ENCODE measurements at places on chromosomes 2 and 18.

GRCh38 chr2:72136331-72136730 is 11.3 kb downstream of the CYP26B1 start:
- DNase-seq = no peak

DNA sequence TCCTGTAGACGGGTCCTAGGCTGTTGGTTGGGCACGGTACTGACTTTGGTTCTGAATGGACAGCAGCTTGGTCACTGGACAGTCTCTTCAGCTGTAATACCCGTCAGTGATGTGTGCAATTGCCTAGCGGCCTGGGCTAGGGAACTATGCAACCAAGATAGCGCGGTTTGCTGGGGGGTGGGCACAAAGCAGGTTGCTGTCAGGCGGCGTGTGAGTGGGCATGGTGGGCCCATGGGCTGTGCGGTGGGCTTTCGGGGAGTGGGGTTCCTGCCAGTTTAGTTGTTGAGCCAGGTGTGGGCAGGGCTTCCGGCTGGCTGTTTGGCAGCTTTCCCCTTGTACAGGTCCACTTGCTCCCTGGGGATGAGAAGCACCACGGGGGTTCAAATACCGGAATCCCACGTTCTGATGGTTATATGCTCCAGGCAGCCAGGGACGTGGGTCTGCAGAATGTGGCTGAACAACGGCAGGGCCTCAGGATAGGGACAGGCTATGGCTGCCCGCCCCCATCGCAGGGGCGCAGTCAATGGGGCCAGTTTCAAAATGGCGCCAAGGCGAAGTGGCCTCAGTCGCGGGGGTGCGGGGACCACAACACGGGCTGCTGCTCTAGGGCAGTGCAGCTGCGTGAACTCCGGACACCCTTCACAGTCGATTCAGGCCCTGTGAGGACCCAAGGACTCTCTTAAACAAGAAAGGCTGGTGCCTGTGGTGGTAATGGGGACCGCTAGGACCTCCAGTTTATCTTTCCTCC is 407.5 kb upstream of the FIGN start:
- DNase-seq = no peak

DNA sequence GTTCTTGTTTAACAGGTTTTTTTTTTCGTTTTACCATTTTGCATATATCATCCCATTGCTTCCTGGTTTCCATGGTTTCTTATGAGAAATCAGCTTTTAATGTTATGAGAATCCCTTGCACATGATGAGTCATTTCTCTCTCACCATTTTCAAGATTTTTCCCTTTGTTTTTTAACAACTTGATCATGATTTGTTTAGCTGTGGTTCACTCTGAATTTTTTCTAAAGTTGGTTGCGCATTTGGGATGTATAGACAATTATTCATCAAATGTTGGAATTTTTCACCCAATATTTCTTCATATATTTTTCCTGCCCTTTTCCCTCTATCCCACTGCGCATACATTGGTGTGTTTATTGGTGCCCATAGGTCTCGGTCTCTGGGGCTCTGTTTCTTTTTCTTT is 42.4 kb upstream of the BIN1 start:
- no peak for DNase-seq

DNA sequence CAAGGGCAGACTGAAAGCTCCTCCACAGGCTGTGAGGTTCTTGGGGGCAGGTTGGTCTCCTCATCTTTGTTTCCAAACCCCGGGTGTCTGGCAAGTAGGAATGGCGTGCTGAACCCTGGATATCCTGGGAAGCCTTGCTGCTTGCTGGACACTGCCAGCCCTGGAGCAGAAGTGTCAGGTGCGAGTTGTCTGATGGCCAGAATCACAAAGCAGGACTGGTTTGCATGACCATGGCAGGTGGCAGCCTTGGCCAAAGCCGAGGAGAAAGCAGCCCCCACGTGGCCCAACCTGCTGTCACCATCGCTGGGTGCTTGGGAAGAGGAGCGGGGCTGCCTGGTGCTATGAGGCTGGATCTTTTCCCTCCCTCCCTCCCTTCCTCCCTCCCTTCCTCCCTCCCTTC is 309.5 kb upstream of the HS6ST1 start:
- DNase-seq = no peak

DNA sequence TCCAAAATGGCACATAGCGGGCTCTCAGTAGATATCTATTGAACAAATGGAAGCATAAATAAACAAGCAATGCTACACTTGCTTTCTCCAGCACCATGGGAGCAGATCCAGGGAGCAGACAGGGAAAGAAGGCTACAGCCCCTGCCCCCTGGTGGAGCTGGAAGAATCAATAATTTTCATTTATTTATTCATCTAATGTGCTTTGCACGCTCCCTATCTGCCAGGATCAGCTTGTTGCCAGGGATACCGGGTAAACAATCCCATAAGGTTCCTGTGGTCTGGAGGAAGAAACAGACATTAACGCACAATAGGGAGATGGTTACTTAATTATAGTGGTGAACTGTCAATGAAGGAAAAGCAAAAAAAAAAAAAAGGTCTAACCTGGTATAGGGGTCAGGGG is 40.1 kb upstream of the CLASP1 start:
- no peak for DNase-seq

DNA sequence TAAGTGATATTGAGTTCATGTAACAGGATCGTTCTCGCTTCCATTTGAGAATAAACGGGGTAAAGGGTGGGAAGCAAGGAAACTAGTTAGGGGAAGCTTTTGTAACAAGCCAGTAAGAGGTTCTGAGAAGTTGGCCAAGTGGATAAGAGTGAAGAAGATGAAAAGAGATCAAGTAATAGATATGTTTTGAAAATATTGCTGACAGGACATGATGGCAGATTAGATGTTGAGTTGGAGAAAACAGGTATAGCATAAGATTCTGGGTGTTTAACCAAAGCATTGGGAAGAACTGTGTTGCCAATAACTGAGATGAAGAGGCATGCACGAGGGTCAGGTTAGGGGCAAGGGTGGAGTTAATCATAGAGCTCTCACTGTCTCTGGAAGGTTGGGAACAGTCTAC is 330.0 kb upstream of the LRRTM1 start:
- no peak for DNase-seq

GRCh38 chr2:216351172-216351925 is 20.9 kb downstream of the MARCHF4 start:
- no peak for DNase-seq

DNA sequence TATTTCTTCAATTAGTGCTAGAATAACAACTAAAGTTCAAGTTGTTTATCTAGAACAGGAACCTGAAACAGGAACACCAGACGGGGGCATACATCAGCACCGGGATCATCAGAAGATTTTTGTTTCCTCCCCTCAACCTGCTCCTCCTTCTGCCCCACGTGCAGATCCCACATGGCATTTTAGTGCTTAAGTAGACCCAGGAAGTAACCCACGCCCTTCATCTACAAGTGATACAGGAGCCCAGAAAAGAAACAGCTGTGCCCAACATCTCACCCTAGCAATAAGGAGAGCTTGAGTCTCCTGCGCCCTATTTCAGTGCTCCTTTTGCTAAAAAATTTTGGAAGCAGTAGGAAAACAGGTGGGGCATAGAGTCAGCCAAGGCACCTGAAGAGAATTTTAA is 5.2 kb downstream of the ZNF385B start:
- DNase-seq = no peak

DNA sequence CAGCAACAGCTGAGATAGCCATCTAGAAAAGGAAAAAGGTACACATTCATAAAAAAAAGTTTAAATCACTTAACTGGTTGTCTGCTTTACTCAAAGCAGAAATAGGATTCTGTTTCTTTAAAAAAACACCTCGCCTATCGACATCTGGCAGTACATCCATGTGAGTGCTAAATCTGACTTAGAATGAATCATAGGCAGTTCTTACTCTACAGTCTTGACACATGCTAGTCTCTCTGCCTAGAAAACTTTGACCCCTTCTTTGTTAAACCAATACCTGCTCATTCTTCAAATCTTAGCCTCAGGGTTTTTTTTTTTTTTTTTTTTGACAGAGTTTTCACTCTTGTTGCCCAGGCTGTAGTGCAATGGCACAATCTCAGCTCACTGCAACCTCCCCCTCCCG is 37.1 kb upstream of the GPR75 start:
- DNase-seq = no peak

- DNase-seq = no peak
Observed at GRCh38 chr2:74096052-74096451, 51.7 kb downstream of the BOLA3 start.

- no peak for DNase-seq
Observed at GRCh38 chr18:27793013-27793785, 383.7 kb downstream of the CDH2 start.

DNA sequence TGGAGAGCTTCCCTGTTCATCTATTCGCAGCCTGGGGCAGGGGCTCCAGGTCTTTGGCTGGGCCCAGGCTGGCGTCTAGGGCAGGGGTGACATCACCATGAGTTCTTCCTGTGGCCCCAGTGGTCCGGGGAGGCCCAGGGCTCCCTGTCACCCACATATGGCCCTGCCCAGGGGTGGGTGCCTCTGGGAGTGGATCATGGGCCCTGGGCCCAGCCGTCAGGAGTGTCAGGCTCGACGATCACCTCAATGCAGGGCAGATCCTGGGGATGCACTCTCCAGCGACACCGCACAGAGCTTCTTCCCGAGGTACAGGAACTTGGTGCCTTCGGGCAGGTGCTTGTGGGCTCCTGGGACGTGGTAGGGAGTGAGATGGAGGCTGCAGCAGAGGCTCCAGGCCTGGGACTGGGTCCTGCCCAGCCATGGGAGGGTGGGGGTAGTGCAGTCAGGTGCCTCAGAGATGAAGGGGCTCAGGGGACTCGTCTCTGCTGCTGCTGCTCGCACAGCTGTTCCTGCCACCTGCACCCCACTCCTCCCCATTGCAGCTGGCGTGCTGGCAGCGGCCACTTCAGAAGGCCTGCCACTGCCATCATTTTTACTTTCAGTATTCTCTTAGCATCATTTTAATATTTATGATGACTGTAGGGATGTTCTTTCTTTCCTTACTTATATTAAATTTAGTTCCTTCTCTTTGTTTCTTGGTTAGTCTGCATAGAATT is 196.0 kb upstream of the VRK2 start:
- DNase-seq = no peak

DNA sequence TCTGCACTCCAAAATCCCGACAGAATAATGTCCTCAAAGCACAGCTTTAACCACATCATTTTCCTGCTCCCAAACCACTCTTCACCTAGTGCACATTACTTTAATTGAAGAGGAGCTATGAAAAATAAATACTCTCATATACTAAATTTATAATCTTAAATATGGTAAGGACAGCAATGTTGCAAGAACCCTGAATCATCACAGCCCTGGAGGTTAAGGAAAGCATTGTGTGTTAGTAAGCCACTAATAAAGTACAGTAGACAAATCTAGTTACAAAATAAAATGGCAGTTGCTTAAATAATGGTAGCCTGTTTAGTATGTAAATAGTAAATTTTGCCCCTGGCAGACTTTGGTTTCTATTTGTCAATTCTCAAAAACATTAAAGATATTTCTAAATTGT is 27.0 kb upstream of the CCDC178 start:
- DNase-seq = no peak

- no peak for DNase-seq
Observed at GRCh38 chr2:68134120-68134519, 23.6 kb upstream of the PNO1 start.

DNA sequence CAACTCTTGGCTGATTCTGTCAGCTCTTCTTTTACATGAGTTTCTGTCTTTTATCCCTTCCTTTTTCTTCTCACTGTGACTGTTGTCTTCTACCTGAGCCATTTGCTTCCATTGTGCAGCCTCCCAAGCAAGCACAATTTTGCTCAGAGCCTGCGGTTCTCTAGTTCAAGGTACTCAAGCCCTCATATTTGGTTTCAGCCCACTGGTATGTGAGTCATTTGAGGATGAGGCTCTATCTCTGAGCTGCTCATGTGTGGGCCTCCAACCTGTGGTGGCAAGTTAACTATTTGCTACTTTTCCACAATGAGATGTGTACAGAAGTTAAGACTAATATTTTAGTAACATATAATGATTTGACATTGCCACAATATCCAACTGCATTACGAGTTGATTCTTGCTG is 183.0 kb downstream of the PHLPP1 start:
- DNase-seq = no peak

DNA sequence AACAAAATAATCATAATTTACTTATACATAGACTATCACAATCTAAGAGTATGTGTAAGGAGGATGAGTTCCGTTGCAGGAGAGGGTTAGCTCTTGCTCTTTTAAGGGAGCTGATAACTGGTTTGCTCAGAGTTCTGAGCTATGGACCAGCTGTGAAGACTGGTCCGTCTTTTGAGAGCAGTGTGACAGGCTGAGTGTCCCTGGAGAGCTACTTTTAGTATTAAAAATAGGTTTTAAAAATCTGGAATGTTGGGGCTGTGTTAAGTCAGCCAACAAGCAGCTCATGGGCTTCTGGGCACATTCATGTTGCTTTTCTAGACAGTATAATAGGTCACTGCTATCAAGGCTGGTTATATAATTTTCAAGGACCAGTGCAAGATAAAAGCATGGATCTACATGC is 41.5 kb upstream of the TMEM131 start:
- no peak for DNase-seq

- DNase-seq = no peak
Observed at GRCh38 chr2:55105456-55105855, 55.2 kb upstream of the RTN4 start.

- DNase-seq = no peak
Observed at GRCh38 chr2:119914266-119914665, 98.6 kb upstream of the EPB41L5 start.

GRCh38 chr18:23861805-23862470 is 152.6 kb upstream of the TTC39C start:
- peak; percentile 95 for DNase-seq

- peak; percentile 81 for DNase-seq
Observed at GRCh38 chr2:38259311-38259710, 117.8 kb downstream of the ATL2 start.

DNA sequence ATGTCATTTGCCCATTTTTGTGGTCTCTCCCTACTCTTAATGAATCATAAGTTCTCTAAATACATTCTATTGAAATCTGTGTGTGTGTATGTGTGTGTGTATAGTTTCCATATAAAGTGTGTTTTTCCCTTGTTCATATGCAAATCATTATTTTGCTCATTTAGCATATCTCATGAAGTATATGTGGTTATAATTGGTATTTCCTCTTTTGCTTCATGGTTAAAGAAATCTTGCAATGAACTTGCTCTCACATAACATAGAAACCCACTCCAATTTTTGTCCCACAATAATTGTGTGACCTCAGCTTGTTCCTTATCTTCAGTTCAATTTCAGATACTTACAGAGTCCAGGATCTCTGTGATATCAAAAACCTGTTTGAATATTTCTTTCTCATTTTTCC is 1.2 kb downstream of the CPO start:
- DNase-seq = peak; percentile 49

GRCh38 chr18:57466745-57467409 is 31.7 kb downstream of the ONECUT2 start:
- DNase-seq = no peak

DNA sequence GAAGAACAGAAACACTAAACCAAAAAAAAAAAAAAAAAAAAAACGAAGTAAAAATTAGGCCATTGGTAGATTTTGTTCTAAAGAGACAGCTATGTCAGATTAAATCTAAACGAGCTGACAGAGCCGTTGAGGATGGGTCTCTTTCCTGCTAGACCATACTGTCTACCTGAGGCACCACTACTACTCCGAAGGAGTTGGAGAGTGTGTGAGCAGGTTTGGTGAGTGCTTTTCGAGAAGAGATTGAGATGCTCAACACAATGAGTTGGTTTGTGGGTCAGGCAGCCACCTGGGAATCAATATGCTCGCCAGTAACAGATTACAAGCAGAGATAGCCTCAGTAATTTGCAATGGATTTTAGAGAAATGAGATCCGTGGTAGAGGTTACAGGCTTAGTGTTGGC is 281.5 kb upstream of the EPAS1 start:
- no peak for DNase-seq
